ENCODE measurements at places on chromosomes 11 and 22. TPM values are rescaled to one million over a fixed set of nuclear protein-coding genes. Genes with fewer than 3 reads are reported as not detected.

GRCh38 chr22:33467080-33467479 lies 408.9 kb upstream of the SYN3 start:
- no peak for DNase-seq

The HEPHL1 gene
- total RNA-seq: not detected

DNA sequence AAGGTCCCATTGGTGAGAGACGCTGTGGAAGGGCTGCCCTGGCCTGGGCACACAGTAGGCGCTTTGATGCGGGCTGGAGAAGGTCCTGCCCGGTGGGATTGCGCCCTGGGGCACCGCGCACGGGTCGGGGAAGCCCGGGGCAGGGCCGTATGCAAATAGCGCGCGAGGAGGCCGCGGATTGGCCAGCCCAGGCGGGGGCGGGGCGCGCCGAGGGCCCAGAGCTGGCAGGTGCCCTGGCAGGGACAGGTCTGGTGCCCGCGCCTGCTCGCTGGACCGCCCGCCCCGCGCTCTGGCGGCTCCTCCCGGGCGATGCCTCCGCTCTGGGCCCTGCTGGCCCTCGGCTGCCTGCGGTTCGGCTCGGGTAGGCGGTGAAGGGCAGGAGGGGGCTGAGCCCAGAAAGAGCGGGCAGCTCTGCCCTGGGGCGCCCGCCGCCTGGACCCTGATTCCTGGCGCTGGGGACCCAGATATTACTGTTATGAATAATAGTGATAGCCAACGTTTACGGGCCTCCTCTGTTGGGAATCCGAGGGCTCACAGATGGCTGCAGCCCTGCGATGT lies at the start of gene UPK3A:
Gene UPK3A (plus strand): TSS at position 245 of the 558 bp plus-strand sequence. CDS start 65 bp downstream, at position 310.
- no peak for DNase-seq

The BAIAP2L2 gene
- total RNA-seq: 0.88 TPM

GRCh38 chr11:112481893-112482292 lies 221.2 kb upstream of the PLET1 start:
- DNase-seq: no peak

- no peak for DNase-seq
Measured at GRCh38 chr22:21611210-21611977, 18.4 kb downstream of the YDJC start.

DNA sequence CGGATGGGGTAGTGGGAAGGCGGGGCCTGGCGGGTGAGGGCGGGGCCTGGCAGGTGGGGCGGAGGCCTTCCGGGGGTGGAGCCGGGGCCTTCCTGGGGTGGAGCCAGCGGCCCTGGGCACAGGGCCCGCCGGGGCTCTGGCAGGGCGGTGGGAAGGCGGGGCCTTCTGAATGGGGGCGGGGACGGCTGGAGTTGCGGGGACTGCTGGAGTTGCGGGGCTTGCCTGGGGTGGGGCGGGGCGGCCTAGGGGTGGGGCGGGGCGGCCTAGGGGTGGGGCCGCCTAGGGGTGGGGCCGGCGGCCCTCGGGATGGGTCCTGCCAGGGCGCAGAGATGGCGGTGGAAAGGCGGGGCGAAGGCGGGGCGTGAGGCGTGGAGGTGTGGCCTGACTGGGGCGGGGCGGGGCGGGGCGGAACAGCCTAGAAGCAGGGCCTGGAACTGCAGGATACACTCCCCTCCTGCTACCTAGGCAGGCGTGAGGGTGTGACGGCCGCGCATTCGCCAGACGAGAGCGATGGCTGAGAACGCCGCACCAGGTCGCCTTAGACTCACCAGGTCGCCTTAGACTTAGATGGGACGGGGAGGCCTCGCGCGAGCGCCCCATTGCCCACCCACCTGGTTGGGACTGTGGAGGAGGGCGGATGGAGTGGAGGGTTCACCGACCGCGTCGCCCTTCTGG lies 19.3 kb downstream of the RRP7A start:
- peak; percentile 36 for DNase-seq

- peak; percentile 75 for DNase-seq
Measured at GRCh38 chr11:47607380-47607779, 13.2 kb upstream of the C1QTNF4 start.

GRCh38 chr11:46002189-46002588 lies 79.7 kb downstream of the LARGE2 start:
- DNase-seq: no peak

GRCh38 chr11:103370076-103370475 lies 260.9 kb downstream of the DYNC2H1 start:
- DNase-seq: no peak

The PGA5 gene
- 0.33 TPM for total RNA-seq

DNA sequence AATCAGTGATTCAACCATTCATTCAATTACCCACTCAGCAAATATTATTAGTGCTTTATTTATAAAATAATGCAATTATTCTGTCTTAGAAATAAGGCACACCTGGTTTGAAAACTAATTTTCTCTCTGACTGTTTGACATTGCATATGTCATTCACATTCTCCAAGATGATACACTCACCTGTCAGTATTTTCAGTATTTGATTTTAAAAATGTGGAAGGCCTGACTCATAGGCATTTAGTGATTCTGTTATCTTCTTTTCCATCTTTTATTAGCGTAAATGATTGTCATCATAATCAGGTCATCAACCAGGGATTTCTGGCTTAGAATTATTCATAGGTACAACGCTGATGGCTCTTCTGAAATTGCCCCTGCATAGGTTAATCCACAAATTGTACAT lies 480.9 kb downstream of the CNTN5 start:
- DNase-seq: no peak

Measured in spinal cord (tissue), 10 donors.